ENCODE measurements at places on chromosomes 12 and 14.

DNA sequence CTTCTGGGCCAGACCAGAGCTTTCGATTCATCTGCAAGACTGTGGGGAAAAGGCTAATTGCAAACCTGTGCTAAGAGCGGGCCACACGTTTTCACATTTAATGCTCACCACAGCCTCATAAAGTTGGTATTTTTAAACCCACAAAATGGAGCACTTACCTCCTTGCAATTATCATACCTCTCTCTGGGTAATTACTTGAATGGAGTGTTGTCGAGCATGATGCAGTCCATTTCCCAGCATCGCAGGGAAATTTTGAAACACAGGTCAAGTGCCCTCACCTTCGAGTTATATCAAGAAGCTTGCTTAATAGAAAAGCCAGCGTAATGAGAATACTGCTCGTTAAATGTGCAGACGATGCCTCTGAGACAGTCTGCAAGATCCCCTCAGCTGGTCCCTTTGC, 8.8 kb upstream of the IFI27L2 start:
- peak; percentile 59 for DNase-seq

GRCh38 chr12:56953314-56953713, 4.1 kb downstream of the RDH16 start:
- DNase-seq, result no peak

DNA sequence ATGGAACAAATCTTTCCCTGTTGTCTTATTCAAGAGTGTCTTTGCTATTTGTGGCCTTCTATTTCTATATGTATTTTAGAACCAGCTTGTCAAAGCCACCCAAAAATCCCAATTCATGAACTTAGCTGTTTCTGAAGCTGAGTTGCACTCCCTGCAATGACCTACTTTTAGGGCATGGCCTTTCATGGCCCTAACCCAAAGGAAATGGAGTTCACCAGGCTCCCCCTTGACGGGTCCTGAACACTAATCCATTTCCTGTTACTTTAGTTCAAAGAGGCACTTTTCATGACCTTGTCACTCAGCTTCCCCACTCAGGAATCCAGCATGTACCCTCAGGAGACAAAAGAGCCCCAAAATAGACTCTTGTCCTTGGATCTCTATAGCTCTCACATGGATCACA, 7.6 kb downstream of the TMED8 start:
- DNase-seq, result no peak

DNA sequence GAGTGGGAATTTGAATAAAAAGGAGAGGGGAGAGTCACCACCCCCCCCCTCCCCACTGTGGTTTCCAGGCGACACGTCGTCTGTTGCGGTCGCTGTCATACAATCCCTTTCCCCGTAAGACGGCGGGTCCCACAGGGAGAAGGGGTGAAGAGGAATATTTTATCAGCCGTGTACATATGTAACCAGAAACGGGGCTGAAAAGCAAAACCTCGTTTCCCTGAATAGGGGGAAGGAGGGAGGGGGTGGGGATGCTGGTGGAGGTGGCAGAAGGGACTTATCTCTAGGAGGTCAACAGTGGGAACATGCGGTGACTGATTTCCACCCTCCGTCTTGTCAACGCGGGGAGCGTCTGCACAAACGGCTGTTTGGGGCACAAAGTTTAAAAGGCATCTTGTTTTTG, 171.4 kb downstream of the RBM19 start:
- DNase-seq, result peak; percentile 10

GRCh38 chr14:58794993-58795762, 157.4 kb downstream of the DACT1 start:
- DNase-seq, result no peak

DNA sequence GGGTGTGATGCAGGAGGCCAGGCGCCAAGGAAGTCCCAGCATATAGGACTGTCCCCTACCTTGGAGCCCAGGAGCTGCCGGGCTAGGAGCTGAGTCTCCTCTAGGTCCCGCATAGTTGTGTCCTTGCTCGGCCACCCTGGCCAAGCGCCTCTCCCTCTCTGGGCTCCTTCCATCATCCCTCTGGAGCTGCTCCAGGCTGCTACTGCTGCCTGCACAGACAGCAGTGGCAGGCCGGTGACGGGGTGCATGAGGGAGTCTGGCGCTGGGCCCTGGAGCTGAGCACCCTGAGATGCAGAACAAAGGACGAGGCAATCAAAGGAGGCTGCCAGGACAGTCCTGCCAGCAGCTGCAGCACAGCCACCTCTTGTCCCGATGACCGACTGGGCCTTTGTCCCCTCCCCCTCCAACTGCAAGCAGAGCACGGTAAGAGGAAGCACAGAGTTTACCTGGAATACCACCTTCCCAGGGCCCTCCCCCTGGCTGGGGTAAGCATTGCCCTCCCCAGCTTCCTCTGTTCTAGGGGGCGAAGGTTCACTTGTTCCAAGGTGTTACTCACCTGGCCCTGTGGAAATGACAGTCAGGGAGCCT, 10.4 kb downstream of the DTX1 start:
- DNase-seq, result no peak

DNA sequence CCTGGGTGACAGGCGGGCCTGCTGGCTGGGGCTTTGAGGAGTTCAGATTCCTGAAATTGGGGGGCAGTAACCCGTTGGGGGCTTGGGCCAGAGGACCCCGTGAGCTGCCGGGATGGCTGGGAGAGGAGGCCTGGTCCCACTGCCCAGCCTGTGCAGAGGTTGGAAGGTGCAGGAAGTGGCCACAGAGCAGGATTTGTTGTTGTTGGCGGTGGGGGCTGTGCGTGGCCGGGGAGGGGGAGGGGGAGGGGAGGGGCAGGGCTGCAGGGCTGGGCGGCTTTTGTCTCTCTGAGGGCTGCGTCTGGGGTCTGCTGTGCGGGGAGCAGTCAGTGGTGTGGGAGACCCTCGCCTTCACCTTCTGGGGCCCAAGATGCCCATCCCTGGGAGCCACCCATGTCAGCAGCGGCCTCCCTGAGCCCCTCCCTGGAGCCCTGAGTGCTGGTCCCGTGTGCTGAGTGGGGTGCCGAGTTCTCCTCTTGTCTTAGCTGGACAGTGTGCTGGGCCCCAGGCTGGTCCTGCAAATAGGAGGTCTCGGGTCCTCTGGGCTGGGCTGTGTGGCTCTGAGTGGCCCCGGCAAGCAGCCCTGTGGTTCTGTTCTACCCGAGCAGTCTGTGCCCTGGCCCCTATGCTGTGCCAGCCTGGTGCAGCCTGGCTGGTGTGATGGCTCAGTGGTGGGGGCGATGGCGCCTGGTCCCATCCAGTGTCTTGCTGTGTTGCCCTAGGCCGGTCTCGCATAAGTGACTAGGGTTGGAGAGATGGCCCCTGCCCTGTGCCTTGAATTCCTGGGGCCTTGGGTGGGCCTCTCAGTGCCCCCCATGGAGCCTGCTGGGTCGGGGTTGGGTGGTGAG, 10.3 kb downstream of the KIF26A start:
- no peak for DNase-seq

DNA sequence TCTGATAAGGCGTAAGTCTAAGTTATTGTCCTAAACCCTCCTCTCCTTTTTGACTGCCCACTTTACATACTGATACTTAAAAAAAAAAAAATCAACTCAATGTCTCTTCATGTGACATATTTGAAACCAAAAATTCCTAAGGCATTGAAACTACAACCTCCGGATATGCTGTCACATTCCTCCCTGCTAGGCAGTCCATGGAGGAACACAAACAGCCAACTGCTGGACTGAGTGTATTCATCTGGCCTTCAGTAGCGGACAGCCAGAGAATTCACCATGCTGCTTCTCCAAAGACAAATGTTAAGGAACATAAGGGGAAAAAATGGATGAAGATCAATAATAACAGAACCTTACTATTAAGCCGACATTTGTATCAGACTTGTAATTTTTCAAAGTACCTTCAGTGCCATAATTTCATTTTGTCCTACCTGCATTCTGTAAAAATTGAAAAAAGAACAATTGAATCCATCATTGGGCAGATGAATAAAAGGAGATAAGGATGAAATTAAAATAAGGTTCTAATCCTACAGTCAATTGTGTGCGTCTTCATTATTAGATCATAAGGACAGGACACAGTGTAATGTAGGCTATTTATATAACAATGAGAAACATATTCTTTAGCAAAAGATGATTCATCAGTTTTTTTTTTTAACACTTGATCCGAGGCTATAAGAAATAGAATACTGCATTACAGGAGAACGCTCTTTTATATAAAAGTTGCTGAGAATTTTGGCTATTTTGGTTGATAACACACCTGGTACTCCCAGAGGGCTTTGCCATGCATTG, 12.2 kb downstream of the RERG start:
- no peak for DNase-seq

GRCh38 chr12:41566703-41567102, 378.6 kb downstream of the PDZRN4 start:
- DNase-seq, result no peak

- peak; percentile 12 for DNase-seq
Observed at GRCh38 chr12:51351913-51352532, 5.5 kb upstream of the CELA1 start.

DNA sequence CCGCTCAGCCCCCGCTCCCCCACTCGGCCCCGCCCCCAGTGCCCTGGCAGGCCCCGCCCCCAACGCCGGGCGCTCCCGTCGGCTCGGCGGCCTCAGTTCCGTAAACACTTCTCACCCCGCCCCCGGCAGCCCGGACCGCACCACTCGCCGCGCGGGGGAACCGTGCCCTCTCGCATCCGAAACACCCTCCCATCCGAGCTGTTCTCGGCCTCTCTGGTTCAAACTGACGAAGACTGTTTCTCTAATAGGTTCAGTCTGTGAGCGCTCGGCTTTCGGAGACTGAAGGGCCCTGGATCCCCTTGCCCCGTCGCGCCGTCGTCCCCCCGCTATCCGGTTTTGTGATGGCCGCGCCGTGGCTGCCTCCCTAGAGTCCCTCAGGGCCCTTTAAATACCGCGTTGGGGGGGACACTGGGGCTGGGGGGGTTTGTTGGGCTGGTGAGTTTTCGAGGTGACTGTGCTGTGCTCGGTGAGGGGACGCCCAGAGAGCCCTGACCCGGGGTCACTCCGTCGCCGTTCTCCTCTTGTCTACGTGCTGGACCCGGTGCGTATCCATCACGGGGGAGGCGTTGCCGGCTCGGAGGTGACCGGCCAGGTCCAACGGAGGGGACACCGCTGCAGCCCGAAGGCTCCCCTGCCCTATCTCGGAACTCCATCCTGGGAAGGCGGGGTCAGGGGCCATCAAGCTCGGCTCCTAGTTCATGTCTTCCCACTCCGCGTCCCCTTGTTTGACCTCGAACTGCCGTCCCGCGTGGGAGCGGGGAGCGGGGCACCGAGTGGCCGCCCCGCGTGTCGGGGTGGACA, at the start of gene TCP11L2:
TCP11L2 (plus strand) TSS at position 333 of the 801 bp plus-strand sequence. CDS start 8,343 bp downstream, outside the sequence.
- DNase-seq, result peak; percentile 48

- DNase-seq, result no peak
Observed at GRCh38 chr12:99609455-99610181, 37.9 kb upstream of the GARIN6 start.

GRCh38 chr14:104881369-104881979, 16.4 kb downstream of the CEP170B start:
- no peak for DNase-seq

- no peak for DNase-seq
Observed at GRCh38 chr14:82587226-82587625, 1053.6 kb upstream of the SEL1L start.

DNA sequence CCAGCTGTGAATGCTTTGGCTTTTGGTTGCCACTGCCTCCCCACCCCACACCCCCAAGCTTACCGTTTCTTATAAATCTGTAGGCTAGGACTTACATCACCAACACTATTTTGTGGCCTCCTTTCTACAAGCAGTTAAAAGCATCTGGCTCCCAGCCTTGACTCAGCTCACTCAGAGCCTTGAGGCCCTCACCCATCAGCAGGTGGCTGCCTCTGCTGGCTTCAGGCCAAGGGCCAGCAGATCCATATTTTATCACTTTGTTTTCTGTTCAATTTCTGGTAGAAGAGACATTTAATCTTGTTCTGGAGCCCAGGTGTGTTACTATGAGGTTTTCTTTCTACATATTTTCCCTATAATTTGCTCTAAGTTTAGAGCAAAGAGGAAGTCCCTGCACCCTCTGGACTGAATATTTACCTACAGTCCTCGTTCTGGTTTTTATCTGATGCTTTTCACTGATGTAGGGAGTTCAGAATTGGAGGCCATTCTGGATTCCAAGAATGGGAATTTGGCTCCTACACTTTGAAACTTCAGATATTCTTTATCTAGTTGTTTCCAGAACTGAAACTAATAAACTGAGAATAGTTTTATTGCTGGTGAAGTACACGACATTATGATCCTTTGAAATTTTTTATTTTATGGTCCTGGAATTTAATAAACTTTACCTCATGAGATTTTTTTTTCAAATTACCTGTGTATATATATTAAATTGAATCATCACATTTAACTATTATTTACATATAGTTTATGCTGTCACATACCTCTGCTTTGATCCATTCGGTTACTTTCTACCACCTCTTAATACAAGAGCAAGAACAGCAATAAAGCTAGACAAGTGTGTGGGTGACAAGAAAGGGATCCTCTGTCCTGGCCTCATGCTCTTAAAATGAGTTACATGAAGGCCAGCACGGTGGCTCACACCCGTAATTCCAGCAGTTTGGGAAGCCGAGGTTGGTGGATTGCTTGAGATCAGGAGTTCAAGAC, 22.2 kb downstream of the PLBD1 start:
- no peak for DNase-seq

DNA sequence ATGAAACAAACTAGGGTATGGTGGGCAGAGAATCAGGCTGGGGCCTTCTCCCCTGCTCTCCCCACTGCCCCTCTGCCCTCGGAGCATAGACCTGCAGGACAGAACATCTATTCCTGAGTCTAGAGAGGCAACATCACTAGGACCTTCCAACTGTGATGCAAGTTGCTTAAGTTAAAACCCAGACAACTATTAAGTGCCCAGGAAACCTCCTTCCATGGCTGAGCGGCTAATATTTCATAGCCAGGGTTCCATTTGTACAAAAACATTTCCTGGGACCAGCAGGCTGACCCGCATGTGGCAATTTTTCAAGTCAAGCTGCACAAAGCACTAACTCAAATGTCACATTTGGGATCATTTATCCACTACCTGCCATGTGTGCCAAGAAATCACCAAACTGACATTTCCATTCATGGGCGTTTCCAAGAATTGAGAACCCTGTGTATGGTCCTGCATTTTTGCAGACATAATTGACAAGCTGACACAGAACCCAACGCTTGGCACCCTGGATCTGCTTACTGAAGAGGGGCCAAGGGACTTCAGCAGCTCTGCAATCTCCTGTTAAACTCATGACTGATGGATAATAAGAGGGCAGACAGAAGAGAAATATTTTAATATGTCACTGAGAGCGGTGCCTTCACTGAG, 32.7 kb downstream of the NT5DC3 start:
- DNase-seq, result no peak

GRCh38 chr14:95869776-95870175, 6.9 kb upstream of the TUNAR start:
- DNase-seq, result no peak

GRCh38 chr12:50221228-50222008, 54.2 kb upstream of the CERS5 start:
- DNase-seq, result peak; percentile 42

- no peak for DNase-seq
Observed at GRCh38 chr14:53894456-53894855, 62.2 kb downstream of the BMP4 start.

GRCh38 chr14:61122862-61123261, 141.8 kb downstream of the SLC38A6 start:
- no peak for DNase-seq

- DNase-seq, result no peak
Observed at GRCh38 chr12:121812320-121812871, 8.6 kb downstream of the SETD1B start.
